ENCODE measurements at places on chromosomes 3 and 15.

DNA sequence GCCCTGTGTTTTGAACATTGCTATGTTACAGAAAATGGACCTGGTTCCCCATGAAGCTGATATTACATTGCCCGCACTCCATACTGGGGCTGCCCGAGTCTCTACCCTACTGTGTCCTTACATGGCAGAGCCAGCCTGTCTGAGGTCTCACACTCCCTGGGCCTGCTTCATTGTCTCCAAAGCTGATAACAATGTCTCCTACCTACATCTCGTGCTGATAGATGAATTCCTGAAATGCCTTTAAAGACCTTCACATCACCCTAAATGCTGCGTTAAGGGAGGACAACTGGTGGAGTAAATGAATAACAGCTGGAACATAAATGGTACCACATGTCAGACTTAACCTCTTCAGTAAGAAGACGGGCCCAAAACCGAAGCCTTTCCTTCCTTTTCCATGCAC is 62.9 kb upstream of the PTX3 start:
- peak; percentile 29 for DNase-seq

DNA sequence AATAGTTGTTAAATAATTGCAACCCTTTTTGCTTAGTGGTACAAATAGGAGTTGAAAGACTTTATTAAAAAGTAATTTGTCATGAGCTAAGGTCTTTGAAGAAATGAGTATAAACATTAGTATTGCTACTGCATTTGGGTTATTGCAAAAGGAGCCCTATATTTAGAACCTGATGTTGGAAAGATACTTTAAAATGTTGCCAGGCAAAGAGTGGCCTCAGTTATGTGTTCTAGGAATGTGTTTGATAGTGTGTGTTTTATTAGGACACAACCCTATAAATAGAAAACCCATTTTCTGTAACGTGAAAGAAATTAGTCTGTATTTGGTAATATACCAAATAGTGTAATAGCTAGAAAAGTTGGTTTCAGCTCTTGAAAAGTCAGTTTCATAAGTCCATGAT is 10.7 kb downstream of the VPS8 start:
- no peak for DNase-seq

DNA sequence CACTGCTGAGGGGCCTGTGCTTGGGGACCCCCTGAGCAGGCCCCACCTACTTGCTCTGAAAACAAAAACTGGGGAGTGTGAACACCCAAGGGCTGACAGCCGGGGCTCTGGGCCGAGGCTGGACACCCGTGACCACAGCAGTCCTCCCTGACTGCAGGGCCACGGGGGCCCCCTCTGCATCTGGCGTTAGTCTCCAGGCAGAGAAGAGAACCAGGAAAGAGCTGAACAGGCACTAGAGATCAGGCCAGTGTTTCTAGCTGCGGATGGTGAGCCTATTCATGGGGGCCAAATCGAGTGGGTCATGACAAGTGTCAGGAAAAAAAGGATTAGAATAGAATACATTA is 17.1 kb downstream of the MELTF start:
- no peak for DNase-seq

- no peak for DNase-seq
Observed at GRCh38 chr3:190352861-190353457, 30.7 kb upstream of the CLDN1 start.

DNA sequence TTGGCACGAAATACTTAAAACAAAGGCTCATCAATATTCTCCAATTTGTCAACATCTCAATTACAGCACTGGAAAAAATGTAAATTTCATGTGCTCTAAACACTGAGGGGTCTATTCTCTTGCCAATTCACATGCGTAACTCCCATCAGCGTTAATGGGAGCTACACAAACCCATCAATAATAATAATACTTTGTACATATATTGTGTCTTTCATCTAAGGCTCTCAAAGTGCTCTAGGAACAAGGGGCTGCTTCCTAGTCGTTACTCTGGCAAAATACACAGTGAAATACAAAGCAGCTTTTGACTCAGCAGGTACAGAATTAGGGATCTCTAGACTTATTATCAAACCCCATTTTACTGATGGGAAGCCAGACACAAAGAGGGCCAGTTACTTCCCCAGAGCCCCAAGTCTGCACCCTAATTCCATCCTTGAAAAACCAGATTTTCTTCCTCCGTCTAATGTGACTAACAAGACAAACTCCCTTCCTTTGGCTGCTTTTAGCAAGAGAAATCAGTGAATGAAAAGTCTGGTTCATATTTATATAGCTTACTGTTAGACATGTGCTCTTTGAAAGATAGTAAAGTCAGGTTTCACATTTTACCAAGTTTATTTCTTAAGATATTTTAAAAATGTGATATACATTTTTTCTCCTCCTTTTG is 20.0 kb downstream of the MEIS2 start:
- DNase-seq = no peak

DNA sequence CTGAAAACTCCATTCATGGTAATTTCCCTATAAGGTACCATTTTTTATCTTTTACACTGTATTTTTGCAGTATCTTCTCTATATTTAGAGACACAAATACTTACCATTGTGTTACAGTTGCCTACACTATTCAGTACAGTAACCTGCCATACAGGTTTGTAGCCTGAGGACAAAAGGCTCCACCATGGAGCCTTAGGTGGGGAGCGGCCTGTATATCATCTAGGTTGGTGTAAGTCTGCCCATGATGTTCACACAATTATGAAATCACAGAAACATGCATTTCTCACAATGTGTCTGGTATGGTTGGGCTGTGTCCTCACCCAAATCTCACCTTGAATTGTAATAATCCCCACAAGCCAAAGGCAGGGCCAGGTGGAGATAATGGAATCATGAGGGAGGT is 43.9 kb upstream of the LYSMD4 start:
- DNase-seq = no peak

DNA sequence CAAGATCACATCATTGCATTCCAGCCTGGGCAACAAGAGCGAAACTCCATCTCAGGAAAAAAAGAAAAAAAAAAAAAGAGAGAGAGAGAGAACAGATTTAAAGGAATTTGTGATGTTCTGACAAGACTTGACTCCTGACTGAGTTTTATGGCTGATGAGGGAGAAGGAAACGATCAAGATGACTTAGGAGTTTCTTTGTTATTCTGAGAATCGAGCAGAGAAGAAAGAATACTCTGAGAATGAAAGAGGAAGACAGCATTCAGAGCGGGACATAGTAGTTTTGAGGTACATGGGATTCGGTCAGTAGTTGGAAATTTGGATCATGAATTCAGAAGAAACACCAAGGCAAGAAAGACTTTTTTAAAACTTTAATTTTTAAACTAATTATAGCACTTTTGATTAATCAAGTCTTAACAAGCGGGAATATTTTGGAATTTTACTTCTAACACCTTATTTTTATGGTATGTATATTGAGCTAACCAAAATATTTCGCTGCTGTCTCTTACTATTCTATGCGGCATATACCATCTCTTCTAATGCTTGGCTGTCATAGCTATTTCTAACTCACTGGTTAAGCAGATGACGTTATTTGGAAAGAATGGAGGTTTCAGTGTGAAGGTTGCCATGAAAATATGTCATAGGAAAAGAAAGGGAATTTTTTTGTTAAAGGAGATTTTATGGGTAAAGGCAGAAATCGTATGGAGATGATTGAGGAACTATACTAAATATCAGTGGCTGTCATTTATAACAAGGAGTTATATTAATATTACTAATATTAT is 644.1 kb downstream of the RBMS3 start:
- no peak for DNase-seq

DNA sequence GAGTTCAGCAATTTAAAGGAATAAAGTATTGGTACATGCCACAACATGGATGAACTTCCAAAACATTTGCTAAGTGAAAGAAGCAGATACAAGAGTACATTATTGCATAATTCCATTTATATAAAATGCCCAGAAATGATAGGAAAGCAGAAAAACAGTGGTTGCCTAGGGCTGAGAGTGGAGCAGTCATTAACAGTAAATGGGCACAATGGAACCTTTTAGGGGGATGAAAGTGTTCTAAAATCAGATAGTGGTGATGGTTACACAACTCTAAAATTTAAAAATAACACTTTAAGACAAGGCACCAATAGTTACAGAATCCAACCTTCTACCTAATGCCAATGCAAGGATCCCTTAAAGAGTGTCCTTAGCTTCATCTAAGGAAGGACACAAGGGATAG is 34.6 kb downstream of the MSL2 start:
- DNase-seq = no peak

- no peak for DNase-seq
Observed at GRCh38 chr3:66411961-66412887, 88.6 kb downstream of the LRIG1 start.

DNA sequence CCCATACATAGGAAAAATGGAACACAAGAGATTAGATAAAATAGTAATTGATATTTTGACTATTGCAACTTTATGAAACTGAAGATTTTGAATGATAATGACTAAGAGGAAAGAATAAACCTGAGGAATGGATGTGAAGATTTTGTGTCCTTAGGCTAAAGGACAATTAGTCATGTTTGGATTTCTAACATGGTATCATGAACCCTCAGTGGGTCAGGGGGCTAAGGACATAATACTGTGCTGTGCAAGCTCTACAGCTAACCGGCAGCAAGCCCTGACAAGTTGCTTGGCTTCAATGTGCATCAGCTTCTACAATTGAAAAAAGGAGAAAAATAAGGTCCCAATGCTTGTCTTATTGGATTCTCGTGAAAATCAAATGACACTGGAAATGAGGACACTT is 491.0 kb downstream of the MECOM start:
- no peak for DNase-seq

- DNase-seq = no peak
Observed at GRCh38 chr15:75174729-75175128, 27.0 kb upstream of the C15orf39 start.

DNA sequence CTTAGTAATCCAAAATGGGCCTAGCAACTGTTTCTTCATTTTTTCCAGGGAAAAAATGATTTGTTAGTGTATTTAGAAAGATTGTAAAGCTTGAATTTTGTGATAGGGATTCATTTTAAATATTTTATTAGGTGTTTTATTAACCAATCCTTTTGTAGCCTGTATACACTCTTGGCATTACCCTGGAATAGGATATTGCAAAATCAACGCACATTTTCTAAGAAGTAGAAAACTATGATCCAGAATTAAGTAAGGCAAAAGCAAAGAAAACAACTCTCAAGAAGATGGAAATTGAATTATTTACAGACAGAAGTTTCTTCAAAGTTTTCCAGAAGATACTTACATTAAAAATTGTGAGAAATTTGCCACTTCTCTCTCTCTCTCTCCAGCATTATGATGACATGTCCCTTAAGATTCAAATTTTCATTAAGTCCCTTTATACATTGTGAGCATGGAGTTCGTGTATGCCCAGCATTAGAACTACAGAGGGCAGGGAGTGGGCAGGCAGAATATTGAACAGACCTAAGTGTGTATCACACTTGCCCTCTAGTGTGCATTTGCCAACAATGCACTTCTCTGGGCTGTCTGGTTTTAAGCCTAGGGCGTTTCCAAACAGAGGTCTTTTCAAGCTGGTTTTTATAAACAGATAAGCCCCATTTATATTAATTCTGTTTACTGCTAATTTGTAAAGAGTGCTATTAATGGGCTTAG is 28.5 kb upstream of the CMSS1 start:
- DNase-seq = no peak

DNA sequence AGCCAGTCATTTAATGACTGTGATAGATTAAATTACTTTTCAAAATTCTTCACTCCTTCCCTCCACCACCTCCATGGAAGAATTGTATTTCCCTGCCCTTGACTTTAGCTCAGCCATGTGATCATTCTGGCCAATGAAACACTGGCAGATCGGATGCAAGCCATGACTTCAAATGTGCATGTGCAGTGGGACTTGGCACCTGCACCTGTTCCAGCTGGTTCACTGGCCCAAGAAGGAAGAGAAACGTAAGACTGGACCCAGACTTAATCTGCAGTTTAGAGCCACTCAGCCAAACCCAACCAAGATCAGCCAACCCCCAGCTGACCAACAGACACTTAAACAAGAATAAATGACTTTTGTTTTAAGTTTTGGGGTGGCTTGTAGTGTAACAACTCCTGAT is 11.8 kb downstream of the DPH3 start:
- DNase-seq = no peak

DNA sequence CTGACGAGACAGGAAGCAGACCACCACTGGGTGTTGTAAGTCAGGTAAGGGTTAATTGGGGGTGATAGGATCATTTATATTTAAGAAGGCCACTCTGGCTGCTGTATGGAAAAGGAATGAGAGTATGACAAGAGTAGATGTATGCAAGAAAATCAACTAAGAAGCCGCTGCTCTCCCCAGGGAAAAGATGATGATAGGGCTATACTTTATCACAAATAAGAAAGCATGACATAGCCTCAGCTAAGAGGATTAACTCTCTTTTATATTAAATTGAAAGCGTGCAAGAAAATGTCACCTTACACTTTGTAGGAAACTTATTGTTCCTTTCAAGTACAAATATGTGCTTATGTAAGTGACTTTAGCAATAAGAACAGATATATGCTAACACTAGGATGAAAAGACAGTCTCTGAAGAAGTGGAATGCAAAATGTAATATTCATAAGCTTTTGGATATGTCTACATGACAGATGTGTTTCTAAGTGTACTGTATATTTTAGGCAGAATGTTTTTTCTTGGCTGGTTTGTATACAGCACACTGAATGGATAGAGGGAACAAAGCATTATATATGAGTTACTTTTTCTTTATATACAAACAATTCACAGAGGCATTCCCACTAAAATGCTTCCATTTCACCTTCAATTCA is 8.7 kb upstream of the NDUFB4 start:
- DNase-seq = no peak

DNA sequence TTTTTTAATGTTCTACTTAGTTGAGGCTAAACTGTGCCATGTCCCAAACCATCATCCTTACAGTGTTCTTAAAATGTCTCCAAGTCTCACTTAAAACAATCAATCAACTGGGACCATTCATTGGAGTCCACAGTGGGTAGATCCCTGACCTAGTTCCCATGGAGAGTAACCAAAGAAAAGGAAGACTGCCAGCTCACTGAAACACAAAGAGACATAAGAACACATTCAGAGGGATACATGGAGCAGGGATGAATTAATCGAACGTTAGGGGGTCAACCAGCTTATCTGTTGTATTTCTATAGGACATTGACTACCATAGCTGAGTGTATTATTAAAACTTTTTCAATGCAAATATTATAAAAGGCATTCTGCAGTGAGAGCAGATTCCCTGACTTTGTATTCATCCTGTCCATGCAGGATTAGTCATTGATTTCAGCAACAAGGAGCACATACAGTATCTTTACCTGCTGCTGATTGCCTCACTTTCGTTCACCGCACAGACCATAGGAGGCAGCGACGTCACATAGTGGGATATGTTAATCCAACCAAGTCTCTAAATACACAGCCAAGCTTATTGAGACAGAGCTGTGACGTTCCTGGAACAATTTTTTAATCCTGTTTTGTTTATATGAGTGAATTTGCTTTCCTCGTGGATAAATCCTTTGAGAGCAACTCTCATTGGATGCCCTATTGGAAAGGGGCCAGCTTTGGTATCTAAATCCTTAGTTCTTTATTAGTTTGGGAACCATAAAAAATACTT is 364.9 kb upstream of the RBMS3 start:
- peak; percentile 43 for DNase-seq

GRCh38 chr3:145865399-145866018 is 295.5 kb downstream of the PLOD2 start:
- DNase-seq = no peak

DNA sequence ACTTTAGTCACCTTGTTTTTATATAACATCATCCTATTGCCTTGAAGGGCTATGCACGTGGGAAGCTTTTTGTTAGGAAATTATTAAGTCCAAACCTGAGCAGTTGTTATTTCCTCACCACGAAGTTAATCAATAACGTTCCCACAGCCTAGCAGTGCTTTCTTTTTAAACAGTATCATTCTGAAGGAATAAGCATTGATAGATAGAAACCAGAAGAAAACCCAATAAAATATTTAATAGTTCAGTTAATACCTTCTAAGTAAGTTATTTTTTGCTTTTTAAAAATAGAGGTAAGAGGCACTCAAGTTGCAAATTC is 149.3 kb downstream of the KCNMB2 start:
- DNase-seq = no peak
